Activated CD4-positive, alpha-beta T cell treated with anti-CD3 and anti-CD28 coated beads, Interleukin-2, amount 10 ng/mL, durations not matched to agents 24 days and 14 days (primary cell): ENCODE measurements at places on chromosomes 6 and 20. TPM values are rescaled to one million over a fixed set of nuclear protein-coding genes. Genes with fewer than 3 reads are reported as not detected.

SIRPB2 gene
- not detected in 2 replicates for total RNA-seq

GNL1 gene
- 80.9 and 93.0 TPM in 2 replicates for total RNA-seq

PTCHD4 gene
- total RNA-seq = not detected in 2 replicates

SGK2 gene
- total RNA-seq = 0.23 TPM in 1 of 2 replicates, not detected in the other

TINAG gene
- total RNA-seq = not detected in 2 replicates

REM1 gene
- not detected in 2 replicates for total RNA-seq

BCAS1 gene
- total RNA-seq = not detected in 2 replicates

BPIFB1 gene
- not detected in 2 replicates for total RNA-seq

IL20RA gene
- total RNA-seq = not detected in 2 replicates

KCNK15 gene
- total RNA-seq = 0.44 and 0.76 TPM in 2 replicates

SLC35D3 gene
- total RNA-seq = not detected in 2 replicates

TRIM27 gene
- 64.8 and 67.3 TPM in 2 replicates for total RNA-seq

JAG1 gene
- total RNA-seq = 1.1 and 1.3 TPM in 2 replicates

TFAP2C gene
- not detected in 2 replicates for total RNA-seq

NKAIN4 gene
- total RNA-seq = not detected in 2 replicates

CHRNA4 gene
- not detected in 2 replicates for total RNA-seq

IMPG1 gene
- not detected in 2 replicates for total RNA-seq

L3MBTL1 gene
- total RNA-seq = 8.8 and 9.9 TPM in 2 replicates

LAMA4 gene
- not detected in 2 replicates for total RNA-seq

NOX3 gene
- not detected in 2 replicates for total RNA-seq

ADRM1 gene
- 179 and 183 TPM in 2 replicates for total RNA-seq

HLA-DPB1 gene
- 4.7 and 6.2 TPM in 2 replicates for total RNA-seq

BMP5 gene
- total RNA-seq = not detected in 2 replicates

MEI4 gene
- total RNA-seq = not detected in 2 replicates

AMD1 gene
- total RNA-seq = 108 and 113 TPM in 2 replicates

EEF1A2 gene
- total RNA-seq = 0.28 and 0.66 TPM in 2 replicates

POLR1H gene
- total RNA-seq = 85.6 and 87.0 TPM in 2 replicates

TREML1 gene
- not detected in 2 replicates for total RNA-seq

KCNB1 gene
- total RNA-seq = 0.07 TPM in 2 replicates

CCN5 gene
- total RNA-seq = not detected in 2 replicates

LSM14B gene
- total RNA-seq = 44.0 and 45.3 TPM in 2 replicates

ASIP gene
- not detected in 2 replicates for total RNA-seq

GLP1R gene
- 0.09 TPM in 2 replicates for total RNA-seq

PREP gene
- total RNA-seq = 55.2 and 56.2 TPM in 2 replicates

ABHD16A gene
- 43.1 and 44.7 TPM in 2 replicates for total RNA-seq

FAM217A gene
- not detected in 2 replicates for total RNA-seq

POU5F1 gene
- total RNA-seq = not detected in 2 replicates

TTBK1 gene
- total RNA-seq = 0.62 and 0.72 TPM in 2 replicates

ULBP3 gene
- 0.47 and 0.57 TPM in 2 replicates for total RNA-seq

FAM50B gene
- total RNA-seq = 9.8 and 10.0 TPM in 2 replicates

CNR1 gene
- not detected in 2 replicates for total RNA-seq

TRMT11 gene
- total RNA-seq = 33.6 and 34.4 TPM in 2 replicates

TDRD6 gene
- not detected in 2 replicates for total RNA-seq

IL17A gene
- not detected in 2 replicates for total RNA-seq

TSBP1 gene
- total RNA-seq = not detected in 2 replicates

BHLHE23 gene
- not detected in 2 replicates for total RNA-seq

IRF4 gene
- 831 and 846 TPM in 2 replicates for total RNA-seq

CSNK2A1 gene
- total RNA-seq = 179 TPM in 2 replicates

CLDN20 gene
- total RNA-seq = 0.21 TPM in 1 of 2 replicates, not detected in the other

PXDC1 gene
- total RNA-seq = 0.12 and 0.30 TPM in 2 replicates

SPACA1 gene
- not detected in 2 replicates for total RNA-seq

FAM184A gene
- total RNA-seq = 7.5 and 9.0 TPM in 2 replicates

ZNF831 gene
- total RNA-seq = 3.1 and 3.4 TPM in 2 replicates
